H1 (cell line): ENCODE measurements at places on chromosomes 12 and 14. TPM values are rescaled to one million over a fixed set of nuclear protein-coding genes. Genes with fewer than 3 reads are reported as not detected.

Gene PMCH
- total RNA-seq, result not detected in 2 replicates

Gene SLC6A15
- 38.1 and 42.0 TPM in 2 replicates for total RNA-seq

Gene LRRC43
- 0.15 and 0.35 TPM in 2 replicates for total RNA-seq

DNA sequence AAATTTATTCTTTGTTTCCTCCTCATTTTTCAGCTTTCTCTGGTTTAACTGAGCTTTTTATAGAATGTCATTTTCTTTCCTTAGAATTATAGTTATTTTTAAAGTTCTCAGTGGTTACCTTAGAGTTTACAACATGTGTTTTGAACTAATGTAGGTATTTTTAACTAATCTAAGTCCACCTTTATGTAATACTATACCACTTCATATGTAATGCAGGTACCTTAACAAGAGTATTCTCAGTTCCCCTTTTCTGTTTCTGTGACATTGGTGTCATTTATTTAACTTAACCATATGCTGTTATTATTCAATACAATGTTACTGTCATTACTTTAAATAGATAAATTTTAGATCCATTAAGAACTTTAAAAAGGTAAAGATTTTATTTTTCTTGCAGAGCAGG, 30.3 kb upstream of the KCNC2 start:
- no peak overlapping the region for H3K4me3 ChIP-seq
- H3K36me3 ChIP-seq, result no peaks in the 10 kb centered on the region
- no peaks in the 10 kb centered on the region for H3K4me1 ChIP-seq
- no peak for DNase-seq
- no peak overlapping the region for H3K27ac ChIP-seq

DNA sequence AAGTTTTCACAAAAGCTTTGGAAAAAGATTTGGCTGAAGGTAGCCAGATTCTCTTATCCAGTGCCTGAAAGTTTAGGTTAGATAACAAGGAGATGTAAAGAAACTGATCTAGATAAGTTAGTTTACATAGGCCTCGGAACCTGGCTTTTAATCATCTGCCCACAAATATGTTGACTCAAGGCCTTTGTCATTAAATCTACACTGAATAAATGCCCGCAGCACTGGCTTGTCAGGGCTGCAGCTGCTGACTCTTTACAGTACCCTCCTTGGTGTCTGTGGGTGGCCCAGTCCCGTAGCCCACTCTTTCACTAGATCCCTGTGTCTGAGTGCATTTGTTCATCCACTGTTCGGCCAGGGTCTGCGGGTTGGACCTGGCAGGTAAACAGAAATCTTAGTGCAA, 58.0 kb downstream of the TMEM116 start:
- DNase-seq, result no peak
- no peaks in the 10 kb centered on the region for H3K4me1 ChIP-seq
- H3K4me3 ChIP-seq, result no peak overlapping the region
- no peaks in the 10 kb centered on the region for H3K27me3 ChIP-seq
- peaks cover 13% of the 10 kb centered on the region for H3K36me3 ChIP-seq

GRCh38 chr12:54430471-54431069, 11.5 kb upstream of the ITGA5 start:
- no peak overlapping the region for H3K27ac ChIP-seq
- H3K4me3 ChIP-seq, result no peak overlapping the region
- peaks cover 16% of the 10 kb centered on the region for H3K4me1 ChIP-seq
- no peaks in the 10 kb centered on the region for H3K36me3 ChIP-seq
- no peak for DNase-seq

GRCh38 chr12:128698301-128698972, 125.3 kb downstream of the SLC15A4 start:
- H3K36me3 ChIP-seq, result no peaks in the 10 kb centered on the region
- no peaks in the 10 kb centered on the region for H3K27me3 ChIP-seq
- H3K27ac ChIP-seq, result no peak overlapping the region
